ENCODE measurements at places on chromosomes 16 and 17.

GRCh38 chr16:78098595-78099270 lies 721 bp upstream of the WWOX start:
- no peak for DNase-seq

GRCh38 chr17:6505425-6506142 lies 50.8 kb downstream of the PITPNM3 start:
- DNase-seq = no peak

DNA sequence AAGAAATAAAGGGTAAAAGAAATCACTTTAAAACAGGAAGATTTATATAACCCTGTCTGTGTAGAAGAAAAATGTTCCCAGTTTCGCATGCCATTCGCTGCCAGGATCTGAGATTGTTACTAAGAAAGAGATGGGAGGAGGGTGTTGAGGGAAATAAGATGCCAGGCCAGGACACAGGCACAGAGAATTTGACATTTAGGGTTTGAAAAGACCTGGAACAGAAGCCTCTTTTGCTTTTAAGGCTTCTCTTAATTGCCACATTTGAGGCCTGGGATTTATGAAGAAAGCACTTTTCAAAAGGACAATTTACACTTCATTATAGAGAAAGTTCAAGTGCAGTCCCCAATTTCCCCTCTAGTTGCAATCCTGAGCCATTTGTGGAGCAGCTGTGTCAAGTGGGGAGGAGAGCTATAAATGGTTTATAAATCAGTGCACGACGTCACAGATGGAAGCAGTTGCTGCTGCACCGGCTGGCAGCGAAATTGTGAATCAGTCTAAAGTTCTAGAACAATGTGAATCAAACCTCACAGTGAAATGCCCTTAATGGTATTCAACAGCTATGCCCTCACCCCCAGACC lies 26.5 kb upstream of the C16orf87 start:
- no peak for DNase-seq

GRCh38 chr16:88977812-88978607 lies 1.0 kb upstream of the CBFA2T3 start:
- no peak for DNase-seq
